ENCODE measurements at places on chromosomes 4 and X. TPM values are rescaled to one million over a fixed set of nuclear protein-coding genes. Genes with fewer than 3 reads are reported as not detected.
A peak's percentile ranks its signal among the peaks of the same experiment; 100 is the strongest.

The LIMCH1 gene
- not detected for total RNA-seq

The GDPD2 gene
- total RNA-seq = not detected

The GAGE1 gene
- not detected for total RNA-seq

- H3K27me3 ChIP-seq = no peaks in the 10 kb centered on the region
- H3K4me1 ChIP-seq = no peaks in the 10 kb centered on the region
- no peak for DNase-seq
- H3K4me3 ChIP-seq = no peak overlapping the region
Observed at GRCh38 chr4:137694138-137694537, 161.8 kb upstream of the PCDH18 start.

DNA sequence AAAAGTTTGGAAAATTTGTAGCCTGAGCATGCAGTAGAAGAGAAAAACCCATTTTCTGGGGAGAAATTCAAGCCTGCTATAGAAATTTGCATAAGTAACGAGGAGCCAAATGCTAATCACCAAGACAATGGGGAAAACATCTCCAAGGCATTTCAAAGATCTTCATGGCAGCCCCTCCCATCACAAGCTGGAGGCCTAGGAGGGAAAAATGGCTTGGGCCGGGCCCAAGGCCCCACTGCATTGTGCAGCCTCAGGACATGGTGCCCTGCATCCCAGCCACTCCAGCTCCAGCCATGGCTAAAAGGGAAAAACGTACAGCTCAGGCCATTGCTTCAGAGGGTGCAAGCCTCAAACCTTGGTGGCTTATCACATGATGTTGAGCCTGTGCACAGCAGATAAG, 87.7 kb downstream of the SHROOM4 start:
- no peak for DNase-seq
- H3K27ac ChIP-seq = no peak overlapping the region
- no peaks in the 10 kb centered on the region for H3K4me1 ChIP-seq

- DNase-seq = no peak
- no peaks in the 10 kb centered on the region for H3K4me1 ChIP-seq
- no peak overlapping the region for H3K4me3 ChIP-seq
- H3K27ac ChIP-seq = no peak overlapping the region
Observed at GRCh38 chr4:166078383-166078782, 205.3 kb downstream of the TLL1 start.

DNA sequence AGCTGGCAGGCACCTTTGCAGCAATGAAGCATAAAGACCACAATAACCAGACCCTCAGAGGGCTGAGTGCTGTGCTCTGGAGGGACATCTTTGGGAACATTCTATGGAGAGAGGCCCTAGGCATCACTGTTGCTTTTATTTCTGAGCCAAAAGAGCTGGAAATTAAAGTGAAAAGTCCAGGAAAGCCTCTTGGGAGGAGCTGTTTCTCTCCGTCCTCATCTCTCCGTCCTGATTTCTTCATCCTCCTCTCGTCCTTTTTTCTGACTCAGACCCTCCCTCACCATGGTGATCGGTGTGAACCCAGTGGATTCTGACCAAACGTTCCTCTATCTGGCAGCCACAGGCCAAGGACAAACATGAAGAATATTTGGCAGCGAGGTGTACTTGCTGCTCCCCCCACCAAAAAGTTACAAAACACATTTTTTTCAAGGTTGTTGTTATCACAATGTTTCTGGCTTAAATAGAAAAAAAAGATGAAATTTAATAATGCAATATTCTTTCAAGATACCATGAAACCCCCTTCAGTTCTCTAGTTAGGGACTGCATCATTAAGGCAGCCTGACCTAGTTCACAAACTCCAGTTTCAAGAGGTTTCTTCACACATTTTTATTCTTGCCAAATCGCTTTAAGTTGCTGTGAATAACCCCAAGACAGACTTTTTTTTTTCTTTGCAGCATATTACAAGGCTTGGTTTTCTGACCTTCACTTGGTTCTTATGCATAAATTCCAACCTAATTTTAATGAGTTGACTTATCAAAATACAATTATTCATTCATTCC, 80.2 kb downstream of the SCD5 start:
- no peak for DNase-seq
- no peak overlapping the region for H3K4me3 ChIP-seq
- no peak overlapping the region for H3K27ac ChIP-seq

- H3K36me3 ChIP-seq = no peaks in the 10 kb centered on the region
- no peaks in the 10 kb centered on the region for H3K27me3 ChIP-seq
- H3K4me3 ChIP-seq = no peak overlapping the region
- H3K4me1 ChIP-seq = no peaks in the 10 kb centered on the region
Observed at GRCh38 chrX:12901486-12901885, 4.9 kb upstream of the TLR8 start.

DNA sequence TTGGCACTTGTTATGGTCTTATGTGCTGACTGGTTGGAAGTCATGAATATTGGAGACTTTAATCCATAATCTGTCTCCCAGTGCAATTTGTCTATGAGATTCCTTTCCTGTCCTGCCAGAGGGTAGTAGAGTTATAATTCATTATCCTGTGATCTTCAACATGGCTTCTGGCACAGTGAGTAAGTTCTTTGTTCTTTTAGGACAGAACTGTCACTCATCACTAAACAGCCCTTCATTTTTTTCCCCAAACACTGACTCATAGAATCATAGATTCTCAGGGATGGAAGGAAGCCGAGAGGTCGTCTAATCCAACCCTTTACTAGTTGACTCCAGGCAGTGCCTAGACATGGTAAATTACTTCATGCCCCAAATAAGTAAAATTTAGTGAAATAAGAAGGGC, 78.4 kb downstream of the LUZP4 start:
- H3K27ac ChIP-seq = no peak overlapping the region
- no peaks in the 10 kb centered on the region for H3K36me3 ChIP-seq
- H3K27me3 ChIP-seq = no peaks in the 10 kb centered on the region
- no peak for DNase-seq

DNA sequence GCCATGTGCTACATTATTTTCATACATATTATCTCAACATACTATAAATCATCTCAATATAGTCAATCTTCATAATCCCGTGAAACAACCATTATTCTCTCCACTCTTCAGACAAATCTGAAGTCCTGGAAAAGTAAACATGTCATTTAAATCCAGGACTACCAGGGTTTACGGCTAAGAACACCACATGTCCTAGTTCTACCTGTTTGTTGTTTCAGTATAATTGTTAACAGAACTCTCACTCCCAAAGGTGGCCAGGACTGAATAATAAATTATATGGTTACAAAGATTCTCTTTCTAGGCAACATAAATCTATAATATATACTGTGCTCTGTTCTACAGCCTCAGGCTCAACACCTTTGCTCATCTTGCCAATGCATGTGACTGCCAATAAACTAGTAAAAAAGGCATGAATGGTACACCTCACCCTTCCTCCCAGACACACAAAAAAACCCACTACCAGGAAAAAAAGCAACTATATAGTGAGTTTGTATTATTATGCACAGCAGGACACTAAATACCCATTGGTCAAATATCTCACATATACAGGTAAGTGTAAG, 20.1 kb downstream of the EIF4E start:
- H3K27me3 ChIP-seq = no peaks in the 10 kb centered on the region
- no peaks in the 10 kb centered on the region for H3K36me3 ChIP-seq
- peak overlapping the region; percentile 15 for H3K27ac ChIP-seq
- DNase-seq = no peak

GRCh38 chrX:54415534-54416350, 24.5 kb upstream of the TSR2 start:
- H3K36me3 ChIP-seq = no peaks in the 10 kb centered on the region
- DNase-seq = no peak
- no peaks in the 10 kb centered on the region for H3K4me1 ChIP-seq
- H3K27ac ChIP-seq = no peak overlapping the region

GRCh38 chrX:7515681-7516413, 327.1 kb upstream of the VCX start:
- no peaks in the 10 kb centered on the region for H3K4me1 ChIP-seq
- no peaks in the 10 kb centered on the region for H3K27me3 ChIP-seq
- H3K36me3 ChIP-seq = no peaks in the 10 kb centered on the region
- DNase-seq = no peak
- no peak overlapping the region for H3K27ac ChIP-seq

GRCh38 chr4:54384563-54384962, 155.5 kb downstream of the PDGFRA start:
- H3K4me1 ChIP-seq = no peaks in the 10 kb centered on the region
- H3K27ac ChIP-seq = no peak overlapping the region
- H3K4me3 ChIP-seq = no peak overlapping the region
- no peaks in the 10 kb centered on the region for H3K27me3 ChIP-seq

GRCh38 chrX:103214870-103215424, at the start of gene BEX4:
Gene BEX4, plus strand, starts transcription at chrX:103215108. Its CDS starts 1,046 bp downstream, at chrX:103216154.
- no peaks in the 10 kb centered on the region for H3K27me3 ChIP-seq
- peaks cover 5% of the 10 kb centered on the region for H3K4me1 ChIP-seq
- DNase-seq = peak; percentile 84
- peak within 1 kb of the TSS; percentile 84 for H3K27ac ChIP-seq
- peak within 1 kb of the TSS; percentile 8 for H3K4me3 ChIP-seq
- H3K36me3 ChIP-seq = no peaks in the 10 kb centered on the region

DNA sequence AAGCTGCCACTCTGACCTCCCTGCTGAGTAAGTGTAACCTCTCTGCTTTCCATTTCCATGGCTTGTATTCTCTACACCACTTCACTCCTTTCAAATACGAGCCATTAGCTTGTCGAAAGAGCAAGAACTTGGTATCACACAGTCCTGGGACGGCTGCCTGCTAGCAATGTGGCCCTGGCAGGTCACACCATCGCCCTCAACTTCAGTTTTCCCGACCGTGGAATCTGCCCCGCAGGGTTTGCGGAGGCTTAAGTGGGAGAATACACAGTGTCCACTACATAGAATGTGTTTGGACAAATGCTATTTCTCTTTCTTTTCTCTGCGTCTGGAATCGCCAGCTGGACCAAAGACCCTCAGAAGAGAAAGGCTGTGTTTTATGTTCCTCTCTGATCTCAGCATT, 78.6 kb upstream of the STOX2 start:
- no peak for DNase-seq
- H3K27me3 ChIP-seq = no peaks in the 10 kb centered on the region
- H3K4me1 ChIP-seq = no peaks in the 10 kb centered on the region
- H3K36me3 ChIP-seq = no peaks in the 10 kb centered on the region

GRCh38 chr4:102518703-102519131, 17.6 kb downstream of the NFKB1 start:
- peaks cover 9% of the 10 kb centered on the region for H3K4me1 ChIP-seq
- H3K36me3 ChIP-seq = no peaks in the 10 kb centered on the region
- H3K4me3 ChIP-seq = no peak overlapping the region
- H3K27ac ChIP-seq = no peak overlapping the region
- no peaks in the 10 kb centered on the region for H3K27me3 ChIP-seq
- no peak for DNase-seq

- no peaks in the 10 kb centered on the region for H3K27me3 ChIP-seq
- DNase-seq = no peak
- H3K27ac ChIP-seq = no peak overlapping the region
- no peaks in the 10 kb centered on the region for H3K36me3 ChIP-seq
- peaks cover 6% of the 10 kb centered on the region for H3K4me1 ChIP-seq
Observed at GRCh38 chr4:110087070-110087708, 111.2 kb downstream of the ELOVL6 start.

DNA sequence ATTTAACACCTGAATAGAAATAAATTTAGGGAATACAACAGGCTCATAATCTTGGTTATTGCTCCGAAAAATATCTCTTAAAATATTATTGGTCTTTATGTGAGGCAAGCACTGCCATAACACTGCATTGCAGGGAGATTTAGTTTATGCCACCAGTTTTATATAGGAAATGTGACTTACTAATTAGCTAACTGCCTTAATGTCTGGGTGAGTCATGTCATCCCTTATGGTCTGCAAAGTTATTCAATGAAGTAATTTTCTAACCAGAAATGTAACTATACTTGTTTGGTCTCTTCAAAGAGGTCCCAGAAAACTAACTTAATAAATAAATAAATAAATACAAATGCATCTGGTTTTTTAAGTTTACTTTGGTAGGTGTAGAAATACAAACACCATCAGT, 597.2 kb downstream of the GALNTL6 start:
- H3K4me1 ChIP-seq = no peaks in the 10 kb centered on the region
- no peak overlapping the region for H3K4me3 ChIP-seq
- no peaks in the 10 kb centered on the region for H3K27me3 ChIP-seq
- H3K27ac ChIP-seq = no peak overlapping the region

DNA sequence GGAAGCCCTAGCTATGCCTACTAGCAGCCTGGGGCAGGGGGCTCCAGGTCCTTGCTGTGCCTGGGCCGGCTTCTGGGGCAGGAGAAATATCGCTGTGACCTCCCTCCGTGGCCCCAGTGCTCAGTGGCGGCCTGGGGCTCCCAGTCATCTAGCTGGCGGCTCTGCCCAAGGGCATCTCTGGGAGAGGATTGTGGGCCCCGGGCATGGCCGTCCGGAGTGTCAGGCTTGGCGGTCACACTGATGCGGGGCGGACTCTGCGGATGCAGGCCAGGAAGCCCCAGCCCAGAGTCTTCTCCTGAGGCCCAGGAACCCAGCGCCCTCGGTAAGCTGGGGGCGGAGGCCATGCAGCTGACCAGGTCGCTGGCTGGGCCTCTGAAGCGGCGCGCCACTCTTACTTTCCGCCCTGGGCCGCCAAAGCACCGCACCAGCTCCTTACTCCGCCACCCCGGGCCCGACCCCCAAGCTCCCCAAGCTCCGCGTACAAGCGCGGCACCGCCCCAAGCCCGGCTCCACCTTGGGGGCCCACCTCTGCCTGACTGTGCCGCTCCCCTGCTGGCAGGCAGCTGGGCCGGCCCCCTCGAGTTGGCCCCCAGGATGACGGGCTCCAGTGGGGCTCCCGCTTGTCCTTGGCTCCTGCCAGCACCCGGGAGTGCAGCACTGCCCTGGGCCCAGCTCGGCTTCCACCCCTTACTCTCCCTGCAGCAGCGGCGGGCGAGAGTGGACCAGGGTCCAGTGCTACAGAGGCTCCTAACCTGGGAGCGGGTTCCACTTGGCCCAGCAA, 720.0 kb downstream of the PCDH18 start:
- DNase-seq = no peak
- no peaks in the 10 kb centered on the region for H3K36me3 ChIP-seq
- no peaks in the 10 kb centered on the region for H3K27me3 ChIP-seq
- H3K4me3 ChIP-seq = no peak overlapping the region

- no peaks in the 10 kb centered on the region for H3K36me3 ChIP-seq
- H3K27me3 ChIP-seq = no peaks in the 10 kb centered on the region
- no peak overlapping the region for H3K4me3 ChIP-seq
- no peaks in the 10 kb centered on the region for H3K4me1 ChIP-seq
- DNase-seq = no peak
Observed at GRCh38 chr4:169987327-169988228, 38.6 kb downstream of the MFAP3L start.

GRCh38 chr4:83772685-83773084, 236.8 kb downstream of the GPAT3 start:
- no peak overlapping the region for H3K4me3 ChIP-seq
- H3K4me1 ChIP-seq = no peaks in the 10 kb centered on the region

DNA sequence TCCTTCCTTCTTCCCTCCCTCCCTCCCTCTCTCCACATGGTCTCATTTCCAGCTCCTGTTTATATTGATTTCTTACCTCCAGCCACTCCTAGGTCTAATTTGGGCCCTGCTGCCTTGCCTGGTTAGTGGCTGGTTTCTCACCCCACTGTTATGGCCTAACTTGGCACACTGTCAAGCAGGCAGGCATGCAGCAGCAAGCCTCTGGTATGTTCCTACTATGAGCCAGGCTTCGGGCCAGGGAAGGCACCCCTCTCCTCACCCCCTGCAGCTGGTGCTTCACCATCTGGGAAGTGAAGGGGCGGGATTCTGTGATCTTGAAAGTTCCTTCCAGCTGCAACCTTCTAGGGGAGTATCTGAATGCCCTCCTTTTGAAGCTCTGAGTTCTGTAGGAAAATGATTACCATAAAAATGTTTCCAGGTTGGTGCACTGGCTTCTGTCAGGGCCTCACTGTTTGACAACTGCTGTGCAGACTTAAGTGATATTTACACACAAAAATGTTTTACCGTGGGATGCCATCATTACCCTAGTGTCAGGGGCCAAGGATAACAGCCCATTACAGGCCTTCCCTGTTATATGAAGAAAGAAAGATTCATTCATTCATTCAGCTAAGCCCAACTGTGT, 10.1 kb upstream of the VMA21 start:
- no peaks in the 10 kb centered on the region for H3K4me1 ChIP-seq
- DNase-seq = no peak
- no peaks in the 10 kb centered on the region for H3K27me3 ChIP-seq
